GM13976 (cell line): ENCODE measurements at places on chromosomes 2 and 18.
A peak's percentile ranks its signal among the peaks of the same experiment; 100 is the strongest.

DNA sequence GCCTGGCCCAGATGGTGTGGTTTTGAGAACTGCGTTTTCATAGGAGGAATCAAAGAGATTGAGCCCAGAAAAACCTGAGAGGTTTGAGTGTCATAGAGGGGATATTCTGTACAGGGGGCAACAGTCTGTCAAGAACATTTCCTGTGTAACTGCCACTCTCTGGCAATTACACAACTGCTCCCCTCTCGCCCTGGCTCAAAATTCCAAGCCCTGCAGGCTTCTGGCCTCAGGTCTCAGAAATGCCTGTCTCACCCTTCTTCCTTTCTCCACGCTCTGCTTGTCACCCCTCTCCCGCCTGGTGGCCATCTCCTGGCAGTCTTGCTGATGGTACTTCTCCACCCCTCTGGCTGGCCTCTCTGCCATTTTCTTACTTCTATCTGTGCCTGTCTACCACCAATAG, 4.0 kb downstream of the VAMP5 start:
- no peak for DNase-seq

DNA sequence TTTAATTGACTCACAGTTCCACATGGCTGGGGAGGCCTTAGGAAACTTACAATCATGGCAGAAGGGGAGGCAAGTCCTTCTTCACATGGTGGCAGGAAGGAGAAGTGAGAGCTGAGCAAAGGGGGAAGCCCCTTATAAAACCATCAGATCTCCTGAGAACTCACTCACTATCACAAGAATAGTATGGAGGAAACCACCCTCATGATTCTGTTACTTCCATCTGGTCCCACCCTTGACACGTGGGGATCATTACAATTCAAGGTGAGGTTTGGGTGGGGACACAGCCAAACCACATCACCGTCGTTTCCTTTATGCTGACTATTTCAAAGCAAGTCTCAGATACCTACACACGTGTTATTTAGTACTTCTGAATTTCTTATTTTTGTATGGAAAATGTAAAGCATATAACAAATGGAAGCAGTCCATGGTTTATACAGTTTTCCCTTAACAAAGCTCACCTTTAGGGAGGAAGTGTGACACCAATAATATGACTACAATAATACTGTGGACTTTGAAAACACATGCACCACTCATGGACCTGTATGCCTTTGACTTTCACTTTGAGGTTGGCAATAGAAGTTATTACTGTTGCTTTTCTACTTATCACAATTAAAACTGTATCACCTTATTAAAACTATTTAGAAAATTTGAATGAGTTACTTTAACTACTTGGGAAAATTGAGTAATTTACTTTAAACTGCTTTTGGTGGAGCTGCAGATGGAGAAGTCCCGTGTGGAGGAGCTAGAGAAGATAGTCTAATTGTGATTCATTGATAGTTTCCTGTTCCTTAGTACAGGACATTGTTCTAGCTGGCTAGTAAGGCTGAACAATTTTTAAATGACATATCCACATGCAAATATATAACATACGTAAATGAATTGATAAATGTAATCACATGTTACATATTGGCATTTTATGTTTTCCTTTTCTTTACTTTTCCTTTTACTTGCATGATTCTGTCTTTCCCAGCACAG, 37.3 kb downstream of the MTCL1 start:
- DNase-seq, result no peak

GRCh38 chr2:101983486-101983885, 8.3 kb upstream of the IL1R2 start:
- DNase-seq, result no peak

GRCh38 chr2:10584843-10585475, 104.8 kb downstream of the NOL10 start:
- DNase-seq, result no peak

GRCh38 chr2:105768961-105769452, 24.3 kb downstream of the NCK2 start:
- no peak for DNase-seq

GRCh38 chr2:42169100-42169873, at the start of gene EML4:
EML4 (plus strand) TSS chr2:42169353; CDS start chr2:42169612, 259 bp downstream.
- peak; percentile 96 for DNase-seq

- no peak for DNase-seq
These were observed 167.8 kb upstream of the FOSL2 start for GRCh38 chr2:28224648-28225472.

DNA sequence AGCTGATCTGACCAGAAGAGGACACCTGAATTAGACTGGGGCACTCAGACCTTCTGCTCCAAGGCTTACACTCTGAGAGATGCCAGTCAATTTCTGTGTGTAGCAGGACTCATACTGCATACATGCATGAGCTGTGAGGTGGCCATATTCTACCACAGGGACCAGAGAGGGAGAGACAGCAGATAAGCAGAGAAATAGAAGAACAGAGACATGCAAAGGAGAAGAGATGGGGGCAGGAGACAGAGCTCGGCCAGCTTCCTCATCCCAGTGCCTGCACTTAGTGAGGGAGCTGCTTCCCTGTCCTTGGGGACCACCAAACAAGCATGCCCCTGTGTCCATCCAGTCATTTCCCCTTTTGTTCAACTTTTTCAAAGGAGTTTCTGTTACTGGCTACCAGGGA, 73.9 kb upstream of the ALK start:
- DNase-seq, result no peak

- DNase-seq, result no peak
These were observed 278.3 kb downstream of the PTGR3 start for GRCh38 chr18:74930616-74931015.

GRCh38 chr2:80546766-80547165, 242.2 kb upstream of the LRRTM1 start:
- DNase-seq, result no peak

GRCh38 chr2:233572468-233572867, 5.9 kb upstream of the USP40 start:
- no peak for DNase-seq

DNA sequence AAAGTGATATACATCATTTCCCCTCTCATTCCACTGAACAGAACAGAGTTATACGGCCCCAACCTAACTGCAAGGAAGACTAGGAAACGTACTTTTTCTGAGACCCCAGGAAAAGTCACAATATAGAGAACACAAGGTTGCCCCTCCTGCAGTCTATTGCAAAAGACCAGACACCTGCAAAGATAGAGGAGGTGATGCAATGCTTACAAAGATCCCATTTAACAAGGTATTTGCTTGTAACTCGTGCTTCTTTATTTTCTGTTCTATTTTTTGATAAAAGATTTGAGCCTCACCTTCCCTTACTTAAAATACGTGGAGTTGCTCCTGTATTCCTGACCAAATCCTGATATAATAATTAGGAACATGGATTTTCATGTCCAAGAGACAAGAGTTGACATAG, 793.0 kb upstream of the ID2 start:
- DNase-seq, result no peak

DNA sequence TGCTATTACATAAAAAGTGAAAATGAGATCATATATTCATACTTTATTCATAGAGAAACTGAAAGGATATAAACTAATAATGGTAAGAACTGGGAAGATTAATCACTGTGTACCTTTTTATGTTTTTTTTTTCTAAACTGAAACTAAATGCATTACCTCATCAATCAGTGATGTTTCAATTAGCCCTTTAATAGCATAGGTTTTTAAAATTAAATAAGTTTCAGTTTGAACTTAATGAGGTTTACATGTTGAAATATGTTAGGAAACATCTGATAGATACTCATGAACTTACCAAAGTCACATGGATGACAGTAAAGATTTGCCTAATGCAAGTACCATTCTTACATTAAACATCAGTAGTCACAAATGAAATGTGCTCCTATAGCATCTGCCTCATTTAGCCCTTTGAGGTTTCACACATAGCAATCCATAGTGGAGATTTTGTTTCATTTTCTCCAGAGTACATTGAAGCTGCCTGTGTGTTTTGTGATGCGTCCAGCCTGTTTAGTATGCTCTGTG, 8.9 kb downstream of the MAPRE2 start:
- no peak for DNase-seq

- no peak for DNase-seq
These were observed 224.3 kb upstream of the FOSL2 start for GRCh38 chr2:28168376-28168775.

DNA sequence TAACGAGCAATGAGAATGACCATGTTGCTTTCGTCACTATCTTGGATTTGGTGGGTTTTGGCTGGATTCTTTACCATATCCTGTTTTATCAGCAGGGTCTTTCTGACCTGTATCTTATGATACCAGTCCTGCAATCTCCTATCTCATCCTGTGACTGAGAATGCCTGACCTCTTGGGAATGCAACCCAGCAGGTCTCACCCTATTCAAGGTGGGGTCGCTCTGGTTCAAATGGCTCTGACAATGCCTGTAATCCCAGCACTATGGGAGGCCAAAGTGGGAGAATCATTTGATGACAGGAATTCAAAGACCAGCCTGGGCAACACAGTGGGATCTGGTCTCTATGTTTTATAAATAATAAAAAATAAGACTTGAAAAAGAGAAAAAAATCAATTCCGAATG, 173.5 kb downstream of the ACTR3 start:
- no peak for DNase-seq

DNA sequence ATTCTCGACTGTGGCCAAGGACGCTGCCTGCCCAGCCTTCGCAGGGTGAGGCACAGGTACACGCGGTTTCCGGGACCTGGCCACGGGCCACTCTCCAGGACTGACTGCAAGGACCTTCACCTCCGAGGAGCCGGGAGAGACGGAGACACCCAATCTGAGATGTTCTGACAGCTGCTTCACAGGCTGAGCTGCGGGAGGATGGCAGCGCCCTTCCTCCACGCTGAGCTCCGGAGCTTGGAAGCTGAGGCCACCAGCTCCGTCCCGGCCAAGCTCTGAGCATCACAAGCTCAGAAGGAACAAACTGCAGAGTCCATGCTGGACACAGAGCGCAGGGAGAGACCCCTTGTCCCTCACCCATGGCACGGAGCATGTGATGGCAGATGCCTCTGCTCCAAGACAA, 71.1 kb upstream of the CTDP1 start:
- no peak for DNase-seq

GRCh38 chr2:64120928-64121327, 23.3 kb downstream of the PELI1 start:
- DNase-seq, result no peak

DNA sequence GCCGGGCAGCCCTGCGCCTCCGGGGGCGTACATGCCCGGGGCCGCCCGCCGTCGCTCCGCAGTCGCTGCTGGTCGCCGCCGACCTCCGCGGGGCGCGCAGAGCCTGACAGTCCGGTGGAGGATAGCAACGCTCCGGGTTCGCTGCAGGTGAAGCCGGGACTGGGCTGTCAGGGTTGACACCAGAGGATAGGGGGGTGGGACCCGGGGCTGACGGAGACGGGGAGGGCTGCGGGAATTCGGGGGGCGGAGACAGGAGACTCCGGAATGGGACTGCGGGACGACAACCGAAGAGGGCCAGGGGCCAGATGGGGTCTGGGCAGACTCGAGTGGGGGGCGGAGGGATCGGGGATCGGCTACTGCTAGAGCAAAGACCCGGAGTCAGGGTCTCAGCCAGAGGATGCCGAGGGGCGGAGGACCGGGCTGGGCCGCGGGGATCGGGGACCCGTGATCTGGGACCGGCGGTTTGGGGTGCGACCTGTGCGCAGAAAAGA, 403 bp downstream of the TMEM127 start:
- DNase-seq, result peak; percentile 57

DNA sequence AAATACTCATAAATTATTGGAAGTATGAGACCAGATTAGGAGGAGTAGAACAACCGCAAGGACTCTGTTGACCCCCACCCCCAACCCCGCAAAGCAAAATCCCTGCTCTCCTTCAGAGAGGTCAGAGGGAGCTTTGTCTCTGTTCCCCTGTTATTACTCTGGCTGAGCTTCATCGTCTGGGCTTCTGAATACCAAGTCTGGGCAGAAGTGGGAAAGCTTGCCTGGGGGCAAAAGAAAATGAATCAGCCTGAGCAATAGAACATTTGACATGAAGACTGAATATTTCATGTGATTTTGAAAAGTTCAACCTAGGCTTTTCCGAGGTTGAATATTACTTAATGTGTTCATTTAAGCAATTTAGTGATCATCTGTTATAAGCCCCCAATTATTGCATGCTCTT, 114.6 kb upstream of the ARHGAP28 start:
- DNase-seq, result no peak
